ENCODE measurements at places on chromosomes 13 and 19. TPM values are rescaled to one million over a fixed set of nuclear protein-coding genes. Genes with fewer than 3 reads are reported as not detected.

Gene TTYH1
- 0.66 TPM for total RNA-seq

Gene MOB3A
- total RNA-seq: 188 TPM

Gene MAP2K2
- total RNA-seq: 161 TPM

Gene NEK5
- not detected for total RNA-seq

Gene TDRD12
- total RNA-seq: 0.15 TPM

Gene TJP3
- total RNA-seq: 1.7 TPM

Gene HSH2D
- total RNA-seq: 8.6 TPM

GRCh38 chr19:44003461-44004009 lies 778 bp downstream of the ZNF230 start:
- DNase-seq: no peak

- no peak for DNase-seq
Observed at GRCh38 chr13:31538067-31539042, 201.0 kb upstream of the RXFP2 start.

DNA sequence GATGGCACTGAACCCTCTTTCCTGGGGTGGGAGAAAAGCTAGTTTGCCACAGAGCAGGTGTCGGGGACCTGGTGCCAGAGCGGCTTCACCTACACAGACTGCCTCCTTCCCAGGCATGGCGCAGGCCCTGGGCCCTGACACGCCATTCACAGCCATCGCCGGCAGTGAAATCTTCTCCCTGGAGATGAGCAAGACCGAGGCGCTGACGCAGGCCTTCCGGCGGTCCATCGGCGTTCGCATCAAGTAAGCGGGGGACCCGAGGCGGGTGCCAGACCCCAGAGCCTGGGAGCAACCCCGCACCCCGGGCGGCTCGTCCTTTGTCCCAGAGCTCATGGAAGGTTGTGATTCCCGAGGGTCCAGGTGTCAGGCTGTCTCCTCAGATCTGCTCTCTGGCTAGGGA lies 10.0 kb downstream of the LHB start:
- DNase-seq: no peak

DNA sequence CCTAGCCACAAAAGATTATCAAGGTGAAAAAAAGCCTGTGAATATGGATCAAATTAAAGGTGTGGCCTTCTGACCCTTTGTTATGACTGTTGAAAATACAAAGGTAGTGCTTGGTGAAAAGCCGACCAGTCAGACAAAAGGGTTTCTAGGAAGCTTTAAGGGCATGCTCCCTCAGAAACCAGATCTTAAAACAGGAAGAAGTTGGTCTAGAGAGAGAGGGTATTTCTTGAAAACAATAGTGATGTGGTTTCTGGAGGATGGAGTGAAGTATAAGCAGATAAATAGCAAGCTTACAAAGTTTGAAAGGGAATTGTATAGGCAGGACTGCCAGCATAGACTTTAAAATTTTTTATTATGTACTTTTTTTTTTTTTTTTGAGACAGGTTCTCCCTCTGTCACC lies 5.0 kb upstream of the EID2 start:
- DNase-seq: peak; percentile 54

GRCh38 chr19:2701361-2702169 lies 929 bp downstream of the GNG7 start:
- DNase-seq: no peak

- DNase-seq: peak; percentile 84
Observed at GRCh38 chr13:42039946-42040729, 8.3 kb upstream of the DGKH start.

- DNase-seq: peak; percentile 70
Observed at GRCh38 chr13:71290963-71291841, 575.8 kb downstream of the DACH1 start.

- no peak for DNase-seq
Observed at GRCh38 chr19:42131149-42132029, 857 bp downstream of the POU2F2 start.

DNA sequence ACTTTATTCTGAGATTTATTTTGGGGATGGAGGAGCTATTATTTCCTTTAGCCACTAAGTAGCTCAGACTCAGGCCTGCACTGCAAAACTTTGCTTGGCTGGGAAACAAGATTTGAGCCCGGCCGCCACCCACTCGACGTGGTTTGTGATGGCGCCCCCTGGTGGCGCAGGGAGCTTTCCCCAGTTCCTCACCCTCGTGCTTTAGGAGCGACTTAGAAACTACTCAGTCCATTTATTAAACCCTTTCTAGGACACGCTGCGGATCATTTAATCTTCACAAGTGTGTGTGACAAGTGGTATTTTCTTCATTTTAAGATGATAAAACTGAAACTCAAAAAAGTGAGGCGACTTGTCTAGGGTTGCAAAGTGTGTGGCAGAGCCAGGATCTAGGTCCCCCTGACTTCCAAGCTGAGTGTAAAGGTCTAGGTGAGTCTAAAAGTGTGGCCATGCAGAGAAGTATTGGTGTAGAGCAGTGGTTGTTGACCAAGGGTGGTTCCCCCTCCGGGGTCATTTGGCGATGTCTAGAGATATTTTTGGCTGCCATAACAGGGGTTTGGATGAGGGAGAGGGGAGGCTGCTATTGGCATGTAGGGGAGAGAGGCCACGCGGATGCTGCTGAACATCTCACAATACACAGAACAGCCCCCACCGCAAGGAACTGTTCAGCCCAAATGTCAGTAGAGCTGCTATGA lies 2.2 kb downstream of the CXCL17 start:
- DNase-seq: peak; percentile 65

DNA sequence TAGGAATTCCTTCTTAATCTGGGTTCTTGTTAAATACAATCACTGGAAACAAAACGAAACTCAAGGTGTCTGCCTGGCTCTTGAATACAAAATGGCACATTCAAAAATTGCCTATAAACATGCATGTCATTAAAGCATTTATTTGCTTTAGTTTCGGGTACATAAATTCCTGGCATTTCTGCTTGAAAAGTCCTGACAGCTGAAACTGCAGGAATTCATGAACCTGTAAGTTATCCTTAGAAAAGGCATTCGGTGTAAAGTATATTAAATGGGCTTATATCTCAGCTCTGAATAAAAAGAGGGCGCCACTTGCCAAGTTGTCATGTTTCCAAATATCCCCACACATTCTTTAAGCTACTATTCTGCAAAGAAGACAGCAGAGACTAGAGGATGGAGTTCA lies 32.9 kb downstream of the RXFP2 start:
- DNase-seq: no peak

DNA sequence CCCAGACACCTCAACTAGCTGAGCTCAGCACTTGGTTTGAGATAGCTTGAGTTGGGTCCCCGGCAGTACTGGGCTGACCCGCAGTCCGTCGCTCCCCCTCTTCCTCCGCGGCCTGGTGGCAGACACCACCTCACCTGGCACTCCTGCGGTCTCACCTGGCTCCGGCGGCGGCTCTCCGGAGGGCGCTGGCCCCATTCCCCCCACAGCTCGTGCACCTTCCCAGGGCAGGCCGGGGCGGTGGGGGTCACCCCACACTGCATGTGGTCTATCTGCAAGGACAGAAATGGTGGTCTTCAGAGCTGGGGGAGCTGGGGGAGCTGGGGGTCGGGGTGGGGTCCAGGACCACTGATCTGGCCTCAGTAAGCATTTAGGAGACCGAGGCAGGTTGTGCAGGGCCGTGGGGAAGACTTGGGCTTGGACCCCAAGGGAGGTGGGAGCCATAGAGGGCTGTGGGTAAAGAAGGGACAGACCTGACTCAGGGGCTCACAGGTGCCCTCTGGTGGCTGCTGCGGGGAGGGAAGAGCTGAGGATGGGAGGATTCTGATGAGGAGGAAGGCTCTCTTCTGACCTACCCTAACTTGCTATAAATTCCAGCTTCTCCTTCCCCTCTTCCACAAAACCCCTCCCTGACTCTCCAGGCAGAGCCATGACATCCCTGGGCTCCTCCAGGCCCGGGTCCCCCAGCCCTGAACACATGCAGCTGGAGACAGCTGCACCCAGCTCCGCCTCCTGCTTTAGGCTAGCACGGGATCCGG lies 6.7 kb upstream of the PLIN4 start:
- DNase-seq: peak; percentile 46

GRCh38 chr13:45367358-45367757 lies 26.4 kb upstream of the TPT1 start:
- peak; percentile 79 for DNase-seq

DNA sequence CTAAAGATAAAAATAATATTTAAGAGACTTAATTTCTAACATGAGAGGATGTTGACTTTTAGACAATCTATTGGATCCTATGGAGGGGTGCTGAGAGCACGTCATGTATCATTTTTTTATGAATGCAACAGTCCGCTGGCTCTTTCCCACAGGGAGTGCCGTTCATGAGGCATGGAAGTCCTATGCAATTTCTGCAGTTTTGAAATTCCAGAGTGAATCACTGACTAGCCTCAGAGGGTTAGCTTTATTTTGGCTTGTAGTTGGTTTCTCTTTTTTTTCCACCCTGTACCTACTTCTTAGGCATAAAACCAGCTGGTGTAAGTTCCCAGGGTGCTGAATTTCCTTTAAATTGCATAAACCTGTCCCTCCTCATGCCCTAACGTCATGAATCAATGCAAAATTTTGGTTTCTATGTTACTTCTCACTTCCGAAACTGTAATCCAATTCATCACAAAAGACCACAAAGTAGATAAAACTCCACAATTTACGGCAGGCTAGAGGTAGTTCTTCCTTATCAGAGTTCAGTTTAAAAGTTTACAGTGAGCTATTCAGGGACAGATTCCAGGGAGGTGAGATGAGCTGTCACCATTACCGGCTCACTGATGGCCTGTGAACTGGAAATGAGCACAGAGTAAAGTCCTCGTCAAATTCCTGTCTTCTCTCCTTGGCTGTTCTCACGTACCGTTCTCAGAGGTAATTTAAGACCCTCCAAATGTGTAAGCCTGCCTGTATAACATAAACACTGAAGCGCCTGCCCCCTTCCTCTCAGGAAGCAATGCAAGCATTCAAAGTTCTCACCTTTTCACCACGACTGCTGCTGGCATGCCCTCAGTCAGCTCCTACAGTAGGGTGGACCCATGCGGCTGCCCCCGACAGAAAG lies 216.6 kb upstream of the SLC10A2 start:
- DNase-seq: no peak

DNA sequence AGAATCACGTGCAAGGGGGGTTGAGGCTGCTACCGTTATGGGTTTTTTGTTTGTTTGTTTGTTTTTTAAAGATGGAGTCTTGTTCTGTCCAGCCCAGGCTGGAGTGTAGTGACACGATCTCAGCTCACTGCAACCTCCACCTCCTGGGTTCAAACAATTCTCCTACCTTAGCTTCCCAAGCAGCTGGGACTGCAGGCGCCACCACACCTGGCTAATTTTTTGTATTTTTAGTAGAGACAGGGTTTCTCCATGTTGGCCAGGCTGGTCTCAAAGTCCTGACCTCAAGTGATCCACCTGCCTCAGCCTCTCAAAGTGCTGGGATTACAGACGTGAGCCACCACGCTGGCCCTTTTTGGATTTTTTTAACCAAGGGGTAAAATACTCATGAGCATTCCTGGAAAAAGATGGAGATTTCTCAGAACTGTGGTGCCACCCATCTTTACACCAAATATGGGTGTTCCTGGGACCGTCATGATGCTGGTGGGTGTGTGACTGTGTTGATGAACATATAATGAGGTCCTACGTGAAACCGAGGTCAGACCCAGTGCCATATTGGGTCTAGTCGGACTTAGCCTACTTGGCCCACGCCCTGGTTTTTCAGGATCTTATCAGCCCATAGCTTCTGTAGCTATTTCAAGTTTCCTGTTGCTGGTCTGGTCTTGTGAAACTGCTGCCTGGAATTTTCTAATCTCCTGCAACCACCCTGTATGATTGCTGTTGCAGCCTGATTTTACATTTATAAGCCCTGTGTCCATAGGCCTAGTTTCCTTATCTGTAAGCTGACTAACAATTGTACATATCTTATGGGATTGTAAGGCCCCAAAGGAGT lies 6.2 kb downstream of the PPP1R15A start:
- DNase-seq: peak; percentile 58

DNA sequence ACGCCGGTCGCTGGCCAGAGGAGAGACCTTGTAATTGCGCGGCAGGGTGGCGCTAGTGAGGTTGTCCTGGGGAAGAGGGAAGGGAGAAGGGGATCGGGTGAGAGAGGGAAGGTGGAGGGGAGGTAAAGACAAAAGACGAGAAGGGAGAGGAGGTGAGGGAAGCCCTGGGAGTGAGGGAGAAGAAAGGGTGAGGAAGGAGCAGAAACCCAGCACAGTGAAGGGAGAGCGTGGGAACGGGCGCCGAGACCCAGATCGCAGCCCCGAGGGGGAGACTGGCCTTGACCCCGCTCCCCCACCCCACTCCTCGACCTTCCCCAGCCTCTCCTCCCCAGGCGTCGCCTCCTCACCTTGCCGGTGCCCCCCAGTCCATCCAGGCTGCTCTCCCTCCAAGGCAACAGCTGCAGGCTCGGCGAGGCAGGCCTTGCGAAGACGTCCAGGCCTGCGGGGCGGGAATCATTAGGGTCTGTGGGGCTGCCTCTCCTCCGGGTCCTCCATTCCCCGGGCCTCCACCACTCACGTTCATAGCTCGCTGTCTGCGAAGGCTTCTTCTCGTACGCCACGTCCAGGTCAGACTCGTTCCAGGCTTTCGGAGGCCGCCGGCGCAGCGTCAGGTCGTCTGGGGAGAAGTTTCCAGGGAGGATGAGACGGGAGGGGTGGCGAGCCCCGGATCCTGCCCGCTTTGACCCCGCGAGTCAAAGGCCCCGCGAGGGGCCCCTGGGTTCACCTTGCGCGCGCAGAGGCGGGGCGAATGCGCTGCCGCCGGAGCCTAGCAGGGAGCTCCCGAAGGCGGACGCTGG lies 8.8 kb downstream of the PPP1R13L start:
- no peak for DNase-seq

- no peak for DNase-seq
Observed at GRCh38 chr13:102702965-102703725, 8.3 kb upstream of the METTL21C start.

- no peak for DNase-seq
Observed at GRCh38 chr13:32001154-32001768, 30.3 kb upstream of the FRY start.

- no peak for DNase-seq
Observed at GRCh38 chr13:33489563-33489962, 204.0 kb upstream of the STARD13 start.
